ENCODE measurements at places on chromosomes 5 and 9.

GRCh38 chr5:133952729-133953567, 15.5 kb downstream of the C5orf15 start:
- DNase-seq, result peak; percentile 58

DNA sequence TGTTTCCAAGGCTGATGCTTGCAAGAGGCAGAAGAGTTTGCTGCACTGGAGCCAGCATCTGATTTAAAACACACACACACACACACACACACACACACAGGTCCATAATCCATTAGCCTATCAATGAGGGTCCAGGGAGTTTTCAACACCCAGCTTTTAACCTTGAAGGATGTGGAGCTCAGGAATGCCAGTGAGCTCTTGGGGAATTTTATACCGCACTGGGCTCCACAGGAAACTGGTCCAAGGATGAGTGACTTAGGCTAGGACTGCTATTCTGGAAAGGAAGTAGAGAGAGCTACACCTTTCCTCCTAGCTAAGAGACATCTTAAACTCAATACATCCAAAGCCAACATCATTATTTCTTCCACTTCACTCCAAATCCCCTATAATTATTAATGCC, 942 bp upstream of the NRG2 start:
- no peak for DNase-seq

GRCh38 chr9:129185991-129186390, 7.9 kb upstream of the IER5L start:
- DNase-seq, result no peak

DNA sequence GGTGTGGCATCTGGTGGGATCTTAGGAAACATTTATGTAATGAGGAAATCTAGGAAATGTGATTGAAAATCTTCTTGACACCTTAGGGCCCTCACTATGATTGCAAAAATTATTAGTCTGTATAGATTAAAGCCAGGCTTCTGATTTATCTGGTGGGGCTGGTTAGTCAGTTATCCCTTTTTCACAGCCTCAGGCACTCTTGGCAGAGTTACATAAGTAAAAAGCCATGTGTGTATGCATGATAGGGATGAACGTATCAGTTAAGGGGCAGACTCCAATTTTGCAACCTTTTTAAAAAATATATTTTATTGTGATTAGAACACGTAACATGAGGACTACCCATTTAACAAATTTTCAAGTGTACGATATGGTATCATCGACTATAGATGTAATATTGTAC, 30.6 kb upstream of the RAB14 start:
- DNase-seq, result no peak

GRCh38 chr5:84378961-84379360, 5.7 kb downstream of the EDIL3 start:
- no peak for DNase-seq

DNA sequence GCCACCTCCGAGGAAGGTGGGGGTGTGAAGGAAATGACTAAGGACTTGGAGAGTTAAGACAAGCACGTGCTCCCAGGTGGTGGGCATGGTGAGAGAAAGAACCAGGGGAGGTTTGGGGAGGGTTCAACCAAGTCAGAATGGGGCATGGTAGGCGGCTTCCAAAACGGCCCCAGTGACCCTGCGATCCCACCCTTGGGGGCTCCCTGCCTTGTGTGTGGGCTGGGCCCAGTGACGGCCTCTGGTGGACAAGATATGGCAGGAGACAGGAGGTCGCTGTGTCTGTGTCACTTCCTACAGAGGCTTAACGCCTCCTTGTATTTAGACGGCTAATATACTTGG, 51.3 kb upstream of the IRX4 start:
- DNase-seq, result no peak

Data from amniotic stem cell (primary cell).